ENCODE measurements at places on chromosomes 3 and 15.

GRCh38 chr3:9008550-9009255 is 45.4 kb upstream of the RAD18 start:
- no peak for DNase-seq

GRCh38 chr15:70100474-70101341 is 3.0 kb upstream of the TLE3 start:
- peak; percentile 80 for DNase-seq

GRCh38 chr3:51057121-51057520 is 328.0 kb upstream of the MANF start:
- no peak for DNase-seq

DNA sequence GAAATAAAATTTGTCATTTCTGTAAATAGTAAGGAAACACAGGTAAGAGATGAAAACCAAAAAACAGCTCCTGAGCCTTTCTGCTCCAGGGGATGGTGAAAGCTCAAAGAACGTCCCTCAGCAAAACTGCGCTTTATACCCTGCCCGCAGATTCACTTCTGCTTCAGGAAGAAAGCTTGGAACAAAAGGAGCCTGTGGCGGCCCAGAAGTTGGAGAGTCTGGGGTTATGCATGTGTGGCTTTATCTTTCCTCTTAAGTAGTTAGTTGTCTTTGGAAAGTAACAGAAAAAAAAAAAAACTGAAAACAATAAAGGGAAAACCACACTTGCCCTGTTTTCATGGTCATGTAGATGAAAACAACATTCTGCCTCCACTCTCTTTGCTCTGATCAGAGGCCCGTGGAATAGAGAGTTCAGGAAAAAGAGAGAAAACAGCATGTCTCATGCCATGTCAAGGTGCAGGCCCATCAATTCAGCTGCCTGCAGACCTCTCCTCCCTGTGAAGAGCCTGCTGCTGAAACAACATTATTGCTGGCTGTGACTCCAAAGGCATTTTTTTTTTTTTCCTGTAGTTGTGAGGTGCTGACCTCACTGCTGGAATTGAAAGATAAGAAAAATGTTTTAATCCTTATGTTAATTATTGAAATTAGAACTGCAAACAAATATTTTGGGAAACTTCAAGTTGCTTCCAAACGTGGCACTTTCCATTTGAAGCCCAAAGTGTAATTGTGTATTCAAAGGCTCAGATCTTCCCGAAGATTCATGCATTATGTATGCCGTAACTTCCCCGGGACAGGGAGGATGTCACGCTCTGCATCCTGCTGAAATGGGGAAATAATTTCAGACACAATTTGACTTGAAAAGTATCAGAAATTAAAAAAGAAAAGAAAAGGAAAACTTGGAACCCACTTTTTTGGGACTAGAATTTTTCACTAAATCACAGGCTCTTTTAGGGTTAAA is 108.4 kb upstream of the ZNF385D start:
- no peak for DNase-seq

- no peak for DNase-seq
These were observed 74.7 kb downstream of the MAGI1 start for GRCh38 chr3:65963787-65964677.

Data from hematopoietic multipotent progenitor cell treated with erythropoietin and hydrocortisone succinate and interleukin-3 and kit ligand, for 4 days (in vitro differentiated cells).